K562 (cell line): ENCODE measurements at places on chromosomes 6 and 20.

DNA sequence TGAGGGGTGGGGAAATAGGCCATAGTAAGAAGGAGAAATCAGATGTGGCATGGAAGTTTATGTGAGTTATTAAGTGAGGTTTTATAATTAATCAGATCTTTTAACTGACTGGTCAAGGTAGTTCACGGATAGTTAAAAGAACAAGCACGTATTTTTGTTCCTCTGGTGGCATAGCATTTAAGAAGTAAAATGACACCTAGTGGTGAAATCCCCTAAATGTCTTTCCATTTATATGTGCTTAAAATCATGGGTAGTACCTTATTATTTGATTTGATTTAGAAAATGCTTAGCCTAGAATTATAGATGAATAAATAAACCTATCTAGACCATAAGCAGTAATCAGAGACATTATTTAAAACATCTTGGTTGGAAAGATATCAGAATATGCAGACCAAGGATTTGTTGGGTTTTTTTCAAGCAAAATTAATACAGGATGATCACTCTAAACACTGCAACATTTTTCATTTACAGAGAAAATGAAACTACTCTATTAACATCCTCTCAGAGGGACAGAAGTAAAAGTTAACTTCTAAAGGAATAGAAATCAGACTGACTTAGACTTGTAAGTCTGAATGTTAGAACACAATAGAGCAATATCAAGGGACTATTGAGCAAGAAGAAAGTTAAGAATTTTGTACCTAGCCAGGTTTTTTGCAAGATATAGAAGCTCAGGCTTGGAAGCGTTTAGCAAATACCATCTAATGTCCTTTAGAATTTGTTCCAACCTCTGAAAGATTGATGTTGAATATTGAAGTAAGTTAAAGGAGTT, 81.1 kb downstream of the STXBP5 start:
- peak; percentile 39 for DNase-seq

DNA sequence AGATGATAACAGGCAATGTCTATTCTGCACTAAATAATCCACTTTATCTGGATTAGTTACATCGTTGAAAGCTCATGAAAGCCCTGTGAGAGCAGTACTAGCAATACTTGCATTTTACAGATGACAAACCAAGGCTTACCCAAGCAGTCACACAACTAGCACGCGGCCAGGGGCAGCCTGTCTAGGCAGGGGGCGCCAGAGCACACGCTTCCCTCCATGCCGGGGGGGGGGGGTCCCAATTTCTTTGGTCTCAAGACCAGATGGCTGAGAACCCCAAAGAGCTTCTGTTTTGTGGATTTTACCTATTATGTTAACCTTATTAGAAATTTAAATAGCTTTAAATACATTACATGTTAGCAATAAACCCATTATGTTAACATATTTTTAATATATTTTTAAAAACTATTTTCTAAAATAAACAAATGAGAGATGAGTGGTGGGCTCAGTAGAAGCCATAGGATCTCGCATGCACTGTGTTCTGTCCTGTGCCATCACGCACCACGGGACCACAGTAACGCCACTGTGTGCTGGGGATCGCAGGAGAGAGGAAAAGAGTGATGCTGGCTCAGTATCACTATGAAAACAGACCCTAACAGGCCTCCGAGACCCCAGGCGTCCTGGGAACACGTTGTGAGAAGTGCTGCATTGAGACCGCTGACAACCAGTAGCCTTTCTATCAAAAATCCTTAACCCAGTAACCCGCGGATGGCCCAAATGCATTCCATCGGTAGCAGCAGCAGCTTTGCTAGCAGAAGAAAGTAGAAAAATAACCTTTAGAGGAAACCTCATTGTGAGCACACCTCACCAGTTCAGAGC, 5.3 kb upstream of the PRR18 start:
- DNase-seq, result peak; percentile 85

DNA sequence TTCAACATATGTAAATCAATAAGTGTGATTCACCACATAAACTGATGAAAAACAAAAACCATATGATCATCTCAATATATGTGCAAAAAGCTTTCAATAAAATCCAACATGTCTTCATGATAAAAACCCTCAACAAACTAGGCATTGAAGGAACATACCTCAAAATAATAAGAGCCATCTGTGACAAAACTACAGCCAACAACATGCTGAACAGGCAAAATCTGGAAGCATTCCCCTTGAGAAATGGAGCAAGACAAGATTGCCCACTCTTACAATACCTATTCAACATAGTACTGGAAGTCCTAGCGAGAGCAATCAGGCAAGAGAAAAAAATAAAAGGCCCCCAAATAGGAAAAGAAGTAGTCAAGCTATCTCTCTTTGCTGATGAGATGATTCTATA, 76.5 kb downstream of the OTOR start:
- DNase-seq, result no peak

GRCh38 chr6:100464162-100464851, 414 bp downstream of the SIM1 start:
- no peak for DNase-seq

DNA sequence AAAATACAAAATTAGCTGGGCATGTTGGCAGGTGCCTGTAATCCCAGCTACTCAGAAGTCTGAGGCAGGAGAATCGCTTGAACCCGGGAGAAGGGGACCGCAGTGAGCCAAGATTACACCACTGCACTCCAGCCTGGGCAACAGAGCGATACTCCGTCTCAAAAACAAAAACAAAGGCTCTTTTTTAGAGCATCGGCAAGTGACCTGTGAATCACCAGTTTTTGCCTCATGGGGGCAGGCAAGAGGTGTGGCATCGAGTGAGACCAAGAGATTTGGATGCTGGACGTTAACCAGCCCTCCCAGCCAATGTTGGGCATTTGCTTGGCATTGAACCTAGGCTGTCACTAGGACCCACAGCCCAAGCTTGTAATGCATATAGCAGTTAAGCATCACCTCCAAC, 14.6 kb upstream of the CDK5RAP1 start:
- peak; percentile 47 for DNase-seq

DNA sequence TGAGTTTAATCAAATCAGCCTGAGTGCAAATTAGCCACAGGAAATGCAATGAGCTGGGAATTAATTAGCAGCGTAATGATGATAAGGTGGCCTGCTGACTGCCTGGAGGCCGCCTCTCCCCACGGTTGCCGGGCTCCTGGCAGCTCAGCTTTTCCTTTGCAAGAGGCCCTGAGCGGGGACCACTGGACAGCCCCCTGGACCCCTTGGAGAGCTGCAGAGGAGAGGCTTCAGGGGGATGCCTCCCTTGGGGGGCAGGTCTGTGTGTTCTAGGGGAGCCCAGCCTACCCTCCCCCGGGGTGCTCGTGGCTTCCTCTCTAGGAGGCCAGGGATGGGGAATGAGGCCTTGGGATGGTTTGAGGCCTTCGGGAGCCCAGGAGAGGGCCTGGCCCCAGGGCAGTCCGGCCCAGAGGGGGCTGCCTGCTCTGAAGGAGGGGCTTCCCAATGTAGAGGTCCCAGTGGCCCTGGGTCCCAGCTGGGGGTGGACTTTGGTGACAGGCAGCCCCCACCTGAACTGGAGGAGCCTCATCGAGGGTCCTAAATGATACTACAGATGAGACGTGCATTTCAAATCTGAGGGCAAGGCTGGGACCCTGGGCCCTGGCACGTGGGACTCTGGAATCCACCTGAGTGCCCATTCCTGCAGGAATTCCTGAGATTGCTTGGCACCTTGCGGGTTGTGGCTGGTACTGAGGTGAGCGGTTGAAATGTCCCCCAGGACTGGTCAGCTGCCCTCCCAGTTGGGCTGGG, 66.4 kb upstream of the BHLHE23 start:
- no peak for DNase-seq

- DNase-seq, result no peak
These were observed 18.2 kb downstream of the NEDD9 start for GRCh38 chr6:11214084-11214833.

DNA sequence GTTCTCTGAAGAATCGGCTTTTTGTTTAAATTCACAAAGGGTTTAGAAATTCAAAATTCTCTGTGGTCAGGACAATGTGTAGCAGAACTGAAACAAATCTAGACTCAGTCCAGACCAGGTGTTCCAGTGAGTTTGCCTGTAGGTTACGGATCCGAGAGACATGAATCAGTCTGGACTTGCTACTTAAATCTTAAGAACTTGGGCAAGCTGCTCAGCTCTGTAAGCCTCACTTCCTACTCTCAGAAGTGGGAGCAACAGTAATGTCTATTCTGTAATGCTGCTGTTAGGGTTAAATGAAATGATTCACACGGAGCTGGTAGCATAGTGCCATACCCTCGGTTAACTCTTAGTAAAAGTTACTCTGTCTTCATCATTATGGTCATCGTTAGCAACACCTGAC, 37.7 kb downstream of the HECA start:
- no peak for DNase-seq

- DNase-seq, result no peak
These were observed 13.9 kb downstream of the RAMACL start for GRCh38 chr6:166572370-166573261.

DNA sequence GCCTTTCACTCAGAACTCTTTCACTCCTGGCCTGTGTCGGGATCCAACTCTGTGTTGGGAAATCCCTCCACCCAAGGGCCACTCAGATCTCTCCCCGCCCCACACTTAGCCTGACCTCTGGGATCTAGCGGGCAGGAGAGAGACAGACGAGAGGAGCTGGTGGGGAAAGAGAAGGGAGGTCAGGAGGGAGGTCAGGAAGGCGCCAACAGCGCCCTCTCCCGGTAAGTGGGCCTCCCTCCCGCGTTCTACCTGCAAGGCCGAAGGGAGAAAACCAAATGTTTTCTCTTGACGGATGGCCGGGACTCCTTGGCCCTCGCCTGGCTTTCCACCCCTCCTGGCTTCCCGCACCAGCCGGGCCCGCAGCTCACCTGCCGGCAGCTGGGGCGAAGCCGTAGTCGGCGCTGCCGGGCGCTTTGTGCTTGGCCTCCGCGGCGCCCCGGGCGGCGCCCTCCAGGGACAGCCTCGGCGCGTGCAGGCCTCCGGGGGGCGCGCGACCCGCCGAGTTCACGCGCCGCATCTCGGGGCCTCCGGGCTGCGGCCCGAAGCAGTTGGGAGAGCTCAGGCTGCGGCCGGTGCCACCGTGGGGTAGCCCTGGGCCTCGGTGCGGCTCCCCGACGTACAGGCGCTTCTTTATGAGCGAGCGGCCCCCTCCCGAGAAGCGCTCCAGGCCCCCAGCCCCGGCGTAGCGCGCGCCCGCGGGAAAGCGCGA, 38.2 kb downstream of the C6orf132 start:
- peak; percentile 94 for DNase-seq

DNA sequence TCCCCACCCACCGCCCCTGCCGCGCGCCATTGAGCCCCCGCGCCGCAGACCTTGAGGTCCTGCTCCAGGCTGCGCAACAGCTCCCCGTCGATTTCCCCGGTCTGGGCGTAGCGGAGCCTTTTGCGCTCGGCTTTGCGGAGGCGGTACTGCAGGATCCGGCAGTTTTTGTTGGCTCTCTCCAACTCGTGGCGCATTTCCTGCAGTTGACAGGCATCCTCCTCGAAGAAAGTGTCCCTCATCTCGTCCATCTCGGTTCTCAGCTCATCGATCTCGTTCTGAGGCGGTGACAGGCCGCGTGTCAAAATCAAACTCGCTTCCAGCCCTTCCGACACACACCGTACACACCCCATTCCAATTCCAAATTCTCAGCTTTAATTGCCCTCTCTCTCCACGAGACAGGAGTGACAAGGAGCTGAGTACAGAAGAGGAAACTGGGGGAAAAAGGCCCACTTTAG, 4.3 kb downstream of the MTCL3 start:
- DNase-seq, result no peak
